Hematopoietic multipotent progenitor cell (in vitro differentiated cells): ENCODE measurements at places on chromosomes 5 and 9.

- no peak for DNase-seq
Observed at GRCh38 chr5:166433679-166434078, 1857.8 kb upstream of the WWC1 start.

- DNase-seq: no peak
Observed at GRCh38 chr9:27189426-27189825, 80.4 kb downstream of the TEK start.

DNA sequence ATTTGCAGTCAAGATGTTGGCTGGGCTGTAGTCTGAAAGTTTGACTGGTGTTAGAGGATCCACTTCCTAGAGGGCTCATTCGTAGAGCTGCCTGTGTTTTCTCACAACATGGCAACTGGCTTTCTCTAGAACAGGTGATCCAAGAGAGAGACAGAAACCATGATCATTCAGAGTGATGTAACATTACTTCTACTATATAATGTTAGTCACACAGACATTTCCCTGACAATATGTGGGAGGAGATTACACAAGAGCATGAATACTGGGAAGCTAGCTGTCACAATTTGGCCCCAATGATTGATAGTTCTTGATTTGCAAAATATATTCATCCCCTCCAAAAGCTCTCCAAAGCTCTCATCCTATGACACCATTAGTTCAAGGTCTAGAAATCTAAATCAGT is 10.9 kb upstream of the TMEM161B start:
- DNase-seq: no peak

GRCh38 chr5:168987543-168988300 is 313.2 kb downstream of the SLIT3 start:
- no peak for DNase-seq

DNA sequence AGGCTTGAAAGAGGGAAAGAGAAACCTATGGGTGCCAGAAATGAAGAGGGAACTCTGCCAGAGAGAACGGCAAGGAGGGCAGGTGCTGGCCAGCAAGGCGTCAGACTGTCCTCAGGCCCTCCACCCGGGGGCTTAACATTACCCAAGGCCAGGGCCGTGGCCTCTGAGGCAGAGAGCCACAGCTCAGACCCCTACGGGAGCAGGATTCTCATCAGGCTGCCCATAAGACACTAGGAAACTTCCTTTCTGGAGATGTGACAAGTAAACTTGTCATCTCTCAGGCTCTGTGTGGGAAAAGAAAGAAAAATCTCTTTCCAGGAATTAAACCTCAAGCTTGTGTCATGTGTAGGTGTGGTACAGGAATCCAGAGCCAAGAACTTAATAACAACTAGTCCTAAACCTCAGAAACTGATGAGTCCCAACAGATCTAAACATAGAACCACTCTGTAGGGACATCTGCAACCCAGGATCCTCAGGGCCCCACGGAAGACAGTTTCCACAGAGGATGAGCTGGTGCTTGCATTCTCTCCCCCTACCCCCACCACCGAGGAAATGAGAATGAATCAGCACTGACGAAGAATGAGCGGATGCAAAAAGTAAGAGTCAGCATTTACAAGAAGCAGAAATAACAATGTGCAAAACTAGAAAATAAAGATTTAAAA is 74.3 kb downstream of the DCP2 start:
- DNase-seq: no peak

GRCh38 chr5:65102371-65102975 is 333.7 kb downstream of the CWC27 start:
- DNase-seq: peak; percentile 5

GRCh38 chr5:158301186-158301585 is 442.2 kb upstream of the CLINT1 start:
- no peak for DNase-seq

DNA sequence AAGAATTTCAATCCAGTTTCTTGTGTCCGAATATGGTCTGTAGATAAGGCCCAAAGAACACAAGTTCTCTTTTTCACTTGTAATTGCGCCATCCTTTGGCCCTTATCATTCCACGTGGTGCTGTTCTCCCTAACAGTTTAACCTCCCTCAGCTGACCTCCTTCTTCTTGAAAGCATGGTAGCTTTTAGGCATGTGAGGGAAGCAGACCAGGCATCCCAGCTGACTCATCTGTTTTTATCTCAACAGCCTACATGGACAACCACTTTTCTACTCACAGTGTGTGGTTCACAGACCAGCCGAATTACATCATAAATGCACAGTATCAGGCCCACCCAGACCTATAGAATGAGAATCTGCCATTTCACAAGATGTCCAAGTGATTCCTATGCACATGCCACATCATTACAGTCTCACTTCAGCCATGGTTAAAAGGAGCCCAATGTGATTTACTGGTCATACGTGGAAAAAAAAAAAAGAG is 26.9 kb upstream of the PLIN2 start:
- DNase-seq: peak; percentile 65

GRCh38 chr5:7629561-7629960 is 221.4 kb downstream of the CFAP90 start:
- DNase-seq: no peak

DNA sequence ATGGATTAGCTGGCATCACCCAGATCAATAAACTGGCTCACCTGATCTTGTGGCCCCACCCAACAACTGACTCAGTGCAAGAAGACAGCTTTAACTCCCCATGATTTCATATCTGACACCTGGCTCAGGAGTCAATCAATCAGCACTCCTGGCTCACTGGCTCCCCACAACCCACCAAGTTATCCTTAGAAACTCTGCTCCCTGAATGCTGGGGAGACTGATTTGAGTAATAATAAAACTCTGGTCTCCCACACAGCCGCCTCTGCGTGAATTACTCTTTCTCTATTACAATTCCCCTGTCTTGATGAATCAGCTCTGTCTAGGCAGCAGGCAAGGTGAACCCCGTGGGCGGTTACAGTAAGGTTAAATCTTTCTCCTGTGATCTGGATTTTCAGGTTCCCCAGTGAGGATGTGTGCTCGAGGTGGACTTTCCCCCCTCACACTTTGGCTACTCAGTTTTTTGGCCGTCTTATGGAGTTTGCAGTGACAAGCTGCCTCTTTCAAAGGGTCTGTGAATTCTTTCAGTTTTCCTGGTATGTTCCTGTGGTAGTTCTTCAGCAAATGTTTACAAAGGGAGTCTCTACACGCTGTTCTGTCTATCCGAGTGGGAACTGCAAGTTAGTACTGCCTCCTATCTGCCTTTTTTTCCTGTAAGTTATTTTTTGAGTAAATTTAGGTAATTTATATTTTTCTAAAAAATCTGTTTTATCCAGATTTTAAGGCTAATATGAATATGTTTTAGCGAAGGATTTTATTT is 500.2 kb upstream of the NUDT12 start:
- no peak for DNase-seq

DNA sequence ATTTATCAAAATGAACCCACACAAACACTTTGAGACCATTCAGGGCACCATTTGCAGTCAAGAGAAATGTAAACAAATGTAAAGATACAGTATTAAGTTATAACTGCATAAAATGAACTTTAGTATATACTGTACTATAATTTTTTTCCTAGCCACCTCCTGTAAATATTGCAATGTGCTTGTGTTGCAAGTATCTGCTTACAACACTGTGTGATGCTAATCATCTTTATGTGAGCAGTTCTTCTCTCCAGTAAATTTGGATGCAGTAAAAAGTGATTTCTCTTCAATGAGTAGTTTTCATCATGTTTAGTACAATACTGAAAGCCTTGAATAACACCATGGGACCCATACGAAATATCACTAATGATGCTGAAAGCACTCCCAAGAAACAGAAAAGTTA is 9.4 kb downstream of the G3BP1 start:
- DNase-seq: no peak

- no peak for DNase-seq
Observed at GRCh38 chr9:20649381-20649780, 27.1 kb upstream of the MLLT3 start.

DNA sequence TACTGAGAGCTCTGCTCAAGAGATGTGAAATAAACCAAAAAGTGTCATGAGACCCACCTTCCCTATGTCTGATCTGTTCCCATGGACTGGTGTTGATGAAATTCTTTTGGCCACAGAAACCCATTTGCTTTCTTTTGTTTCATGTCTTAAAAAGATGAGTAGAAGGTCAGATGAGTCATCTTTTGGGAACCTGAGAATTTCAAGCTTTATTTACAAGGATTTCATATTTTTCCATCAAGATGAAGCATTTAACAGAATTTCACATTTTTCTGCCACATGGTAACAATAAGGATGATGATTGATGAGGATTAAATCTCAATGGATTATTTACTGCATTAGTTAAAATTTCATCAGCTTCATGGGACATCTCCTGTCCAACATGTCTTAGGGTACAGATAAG is 337.8 kb downstream of the DEPDC1B start:
- DNase-seq: no peak

DNA sequence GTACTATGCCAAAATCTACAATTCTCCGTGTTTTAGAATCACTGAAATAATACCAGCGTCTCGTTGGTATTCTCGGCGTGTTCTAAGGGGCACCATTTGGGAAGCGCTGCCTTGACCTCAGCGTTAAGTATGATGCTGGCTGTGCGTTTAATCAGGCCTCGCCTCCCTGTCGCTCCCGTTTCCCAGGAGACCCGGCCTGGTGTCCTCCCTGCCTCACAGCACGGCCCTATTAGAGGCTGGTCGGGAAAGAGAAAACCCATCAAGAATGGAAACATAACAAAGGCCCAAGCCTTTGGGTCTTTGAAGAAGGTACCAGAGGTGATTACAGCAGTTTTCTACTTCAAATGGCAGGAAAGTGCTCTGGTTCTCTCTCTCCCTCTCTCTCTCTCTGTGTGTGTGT is 30.0 kb downstream of the GFPT2 start:
- no peak for DNase-seq

GRCh38 chr5:122468351-122469116 is 156.5 kb downstream of the SNCAIP start:
- DNase-seq: no peak

DNA sequence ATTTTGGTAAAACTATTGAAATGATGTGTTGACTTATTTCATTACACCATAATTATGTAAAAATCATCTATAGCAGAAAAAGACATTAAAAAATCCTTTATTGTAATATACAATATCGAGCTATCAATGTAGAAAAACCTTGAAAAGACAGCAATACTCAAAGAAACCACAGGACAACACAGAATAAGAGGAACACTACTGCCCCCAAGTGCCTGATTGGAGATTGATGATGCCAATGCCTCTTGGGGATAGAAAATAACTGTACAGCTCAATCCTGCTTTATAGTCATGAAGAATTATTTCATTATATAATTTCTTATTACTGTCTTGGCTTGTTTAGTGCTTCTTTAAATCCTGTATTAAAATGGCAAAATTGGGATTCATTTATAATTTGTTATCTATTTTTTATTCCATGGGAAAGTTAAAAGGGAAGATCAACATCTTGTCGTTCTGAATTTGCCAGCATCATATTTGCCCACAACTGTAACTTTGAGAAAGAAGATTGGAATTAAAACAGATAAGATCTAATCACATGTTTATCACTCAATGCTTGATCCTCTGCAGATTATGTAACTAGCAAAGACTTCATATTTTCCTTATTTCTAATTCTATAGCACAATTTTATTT is 337.5 kb downstream of the CDH9 start:
- DNase-seq: peak; percentile 68

DNA sequence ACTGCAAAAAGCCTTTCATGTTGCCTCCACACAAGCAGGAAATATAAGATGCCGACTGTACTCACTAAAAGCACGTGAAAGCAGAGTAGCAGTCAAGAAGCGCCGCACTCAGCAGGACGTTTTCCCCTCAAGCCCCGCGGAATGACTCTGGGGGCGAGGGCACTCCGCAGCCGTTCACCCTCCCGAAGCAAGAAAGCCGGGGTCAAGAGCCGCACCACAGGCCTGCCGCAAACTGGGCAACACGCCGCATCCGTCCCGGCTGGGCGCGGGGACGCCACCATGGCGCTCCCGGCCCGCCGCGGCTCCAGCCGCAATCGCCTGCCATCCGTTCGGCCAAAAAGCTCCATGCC is 364 bp downstream of the RPS6 start:
- peak; percentile 50 for DNase-seq

DNA sequence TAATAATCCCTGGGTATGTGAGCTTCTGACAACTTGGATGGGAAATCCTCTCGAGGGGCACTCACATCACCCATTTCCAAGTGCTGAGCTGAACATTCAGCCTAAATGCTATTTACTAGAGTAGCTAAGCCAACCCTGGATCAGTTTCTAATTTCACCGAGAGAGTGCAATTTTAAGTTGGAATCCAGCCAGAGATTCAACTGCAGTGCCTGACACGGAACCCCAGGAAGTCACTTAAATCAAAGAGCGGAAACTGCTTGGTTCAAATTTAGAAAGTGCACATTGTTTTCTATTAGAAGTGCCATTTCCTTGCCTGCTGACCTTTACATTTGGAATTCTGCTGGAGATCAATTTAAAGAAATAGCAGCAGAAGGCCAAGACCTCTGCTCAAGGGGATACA is 8.8 kb downstream of the SPRY4 start:
- DNase-seq: peak; percentile 37

DNA sequence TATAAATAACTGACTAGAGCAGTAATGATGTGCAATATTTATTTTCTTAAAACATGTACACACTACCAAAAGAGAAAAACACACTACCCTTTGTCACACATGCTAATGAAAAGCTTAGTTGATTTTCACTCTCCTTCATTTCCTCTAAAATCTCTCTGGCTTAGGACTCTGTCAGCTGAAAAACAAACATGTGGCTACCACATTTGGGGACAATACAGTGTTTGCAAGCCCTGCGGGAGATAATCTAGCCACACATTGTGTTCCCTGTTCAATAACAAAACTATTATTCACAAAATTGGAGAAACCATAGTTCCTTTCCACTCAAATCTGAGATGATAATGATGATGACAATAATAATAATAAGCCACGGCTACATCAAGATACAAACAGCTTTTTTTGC is 3.5 kb upstream of the LOX start:
- no peak for DNase-seq

DNA sequence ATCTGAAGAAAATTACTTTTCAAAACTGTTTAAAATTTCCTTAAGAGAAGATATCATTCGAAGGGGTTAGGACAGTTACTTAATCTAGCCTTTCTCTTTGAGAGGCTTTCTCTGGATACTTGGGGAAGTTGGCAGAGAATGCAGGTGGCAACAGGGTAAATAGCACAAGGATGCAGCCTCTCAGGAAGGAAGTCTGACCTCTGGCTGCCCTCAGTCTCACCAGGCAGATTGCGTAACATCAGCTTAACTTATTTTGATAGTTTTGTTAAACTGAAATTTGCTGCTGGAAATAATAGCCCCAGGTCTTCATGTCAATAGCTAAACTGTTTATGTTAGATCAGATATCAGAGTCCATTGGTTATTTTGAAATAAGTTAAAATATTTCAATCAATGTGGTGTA is 20.4 kb downstream of the CCDC192 start:
- no peak for DNase-seq

DNA sequence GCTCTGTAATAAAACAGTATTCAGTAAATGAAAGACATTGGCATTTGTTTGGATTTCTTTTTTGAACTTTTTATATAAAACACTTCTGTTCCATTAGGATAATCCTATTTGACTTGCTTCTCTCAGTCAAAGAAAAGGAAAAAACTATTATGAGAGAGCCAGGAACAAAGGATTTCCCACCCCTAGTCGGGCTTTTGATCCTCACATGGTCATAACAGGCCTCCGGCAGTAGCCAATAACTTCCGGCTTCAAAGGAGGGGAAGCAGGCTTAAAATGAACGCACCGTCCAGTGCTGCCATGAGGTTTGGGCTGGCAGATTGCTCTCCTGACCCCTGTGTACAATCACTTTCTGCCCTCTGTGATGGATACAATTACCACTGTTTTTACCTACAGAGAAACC is 209.3 kb downstream of the ZNF608 start:
- no peak for DNase-seq
